ENCODE measurements at places on chromosomes 7 and 10.
A peak's percentile ranks its signal among the peaks of the same experiment; 100 is the strongest.

- no peak for DNase-seq
Measured at GRCh38 chr10:34171957-34172527, 643.1 kb downstream of the PARD3 start.

GRCh38 chr10:110432814-110433565, 64.7 kb upstream of the DUSP5 start:
- DNase-seq = no peak

GRCh38 chr7:128093614-128094570, 62.7 kb upstream of the LRRC4 start:
- no peak for DNase-seq

GRCh38 chr7:118863966-118864365, 639.5 kb downstream of the ANKRD7 start:
- no peak for DNase-seq

GRCh38 chr7:106022193-106022821, 59.2 kb downstream of the CDHR3 start:
- DNase-seq = peak; percentile 95

GRCh38 chr10:97321032-97321803, 2.1 kb downstream of the FRAT1 start:
- DNase-seq = no peak

DNA sequence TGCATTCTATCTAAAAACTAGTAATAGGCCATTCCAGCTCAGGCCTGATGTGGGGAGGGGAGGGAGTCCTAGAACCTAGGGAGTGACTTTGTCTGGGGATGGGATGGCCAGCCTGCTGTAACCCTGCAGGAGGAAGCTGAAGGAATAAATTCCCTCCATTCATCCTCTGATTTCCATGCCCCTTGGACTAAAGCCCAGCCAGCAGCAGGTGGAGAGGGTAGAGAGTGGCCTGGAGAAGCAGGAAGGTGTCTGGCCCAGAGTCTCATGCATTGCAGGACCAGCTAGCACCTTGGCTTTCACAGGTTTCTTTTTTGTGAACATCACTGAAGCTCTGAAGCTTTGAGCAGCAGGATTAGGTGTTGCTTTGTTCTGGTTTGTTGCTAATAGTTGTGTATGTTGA, 32.8 kb upstream of the CDH23 start:
- no peak for DNase-seq

DNA sequence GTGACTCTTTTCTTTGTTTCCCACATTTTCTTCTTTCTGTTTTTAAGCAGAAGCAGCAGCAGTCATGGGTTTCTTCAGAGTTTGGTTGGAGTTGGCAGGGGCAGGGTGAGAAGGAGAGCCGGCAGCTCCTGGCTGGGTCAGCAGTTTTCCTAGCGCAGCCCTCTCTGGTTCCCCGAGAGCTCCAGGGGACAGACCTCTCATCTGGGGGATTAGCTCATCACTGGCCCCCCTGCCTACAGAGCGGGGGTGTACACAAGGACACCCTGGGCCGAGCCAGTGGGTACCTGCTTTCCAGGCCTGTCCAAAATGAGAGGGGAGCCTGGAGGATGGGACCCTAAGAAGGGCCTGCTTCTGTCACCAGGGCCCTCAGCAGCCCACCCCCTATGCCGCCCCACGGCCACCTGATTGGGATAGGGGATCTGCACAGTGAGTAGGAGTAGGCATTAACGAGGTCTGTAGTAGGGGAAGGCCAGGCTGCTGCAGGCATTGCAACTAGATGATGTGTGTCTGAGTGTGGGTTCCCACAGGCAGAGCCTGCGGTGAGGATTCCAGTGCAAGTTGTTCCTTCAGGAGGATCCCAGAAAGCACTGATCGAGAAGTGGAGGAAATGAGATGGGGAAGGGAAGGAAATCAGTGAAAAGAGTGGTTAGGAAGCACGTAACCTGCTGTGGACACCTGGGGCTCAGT, 122.9 kb upstream of the PPIF start:
- DNase-seq = no peak

GRCh38 chr7:150411606-150412005, 32.5 kb downstream of the ZNF775 start:
- DNase-seq = no peak

- no peak for DNase-seq
Measured at GRCh38 chr7:157194948-157195347, 56.2 kb downstream of the UBE3C start.

DNA sequence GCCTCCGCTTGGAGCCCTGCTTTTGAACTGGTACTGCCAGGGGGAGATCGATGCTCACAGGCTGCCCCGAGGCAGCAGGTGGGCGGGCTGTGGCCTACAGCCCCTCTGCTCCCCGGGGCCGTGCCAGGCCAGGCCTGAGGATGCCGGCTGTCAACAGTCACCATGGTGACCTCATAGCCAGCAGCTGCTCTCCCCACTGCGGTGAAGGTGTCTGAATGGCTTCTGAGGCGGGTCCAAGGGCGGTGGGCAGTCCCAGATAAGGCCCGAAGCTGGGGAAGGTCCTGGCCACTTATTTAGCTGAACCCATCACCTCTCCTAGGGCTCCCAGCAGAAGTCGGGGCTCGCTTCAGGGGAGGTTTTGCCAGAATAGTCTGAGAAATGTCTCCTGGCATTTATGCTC, 179.3 kb downstream of the ARHGAP12 start:
- no peak for DNase-seq

- no peak for DNase-seq
Measured at GRCh38 chr10:13019280-13019679, 17.8 kb upstream of the CCDC3 start.

DNA sequence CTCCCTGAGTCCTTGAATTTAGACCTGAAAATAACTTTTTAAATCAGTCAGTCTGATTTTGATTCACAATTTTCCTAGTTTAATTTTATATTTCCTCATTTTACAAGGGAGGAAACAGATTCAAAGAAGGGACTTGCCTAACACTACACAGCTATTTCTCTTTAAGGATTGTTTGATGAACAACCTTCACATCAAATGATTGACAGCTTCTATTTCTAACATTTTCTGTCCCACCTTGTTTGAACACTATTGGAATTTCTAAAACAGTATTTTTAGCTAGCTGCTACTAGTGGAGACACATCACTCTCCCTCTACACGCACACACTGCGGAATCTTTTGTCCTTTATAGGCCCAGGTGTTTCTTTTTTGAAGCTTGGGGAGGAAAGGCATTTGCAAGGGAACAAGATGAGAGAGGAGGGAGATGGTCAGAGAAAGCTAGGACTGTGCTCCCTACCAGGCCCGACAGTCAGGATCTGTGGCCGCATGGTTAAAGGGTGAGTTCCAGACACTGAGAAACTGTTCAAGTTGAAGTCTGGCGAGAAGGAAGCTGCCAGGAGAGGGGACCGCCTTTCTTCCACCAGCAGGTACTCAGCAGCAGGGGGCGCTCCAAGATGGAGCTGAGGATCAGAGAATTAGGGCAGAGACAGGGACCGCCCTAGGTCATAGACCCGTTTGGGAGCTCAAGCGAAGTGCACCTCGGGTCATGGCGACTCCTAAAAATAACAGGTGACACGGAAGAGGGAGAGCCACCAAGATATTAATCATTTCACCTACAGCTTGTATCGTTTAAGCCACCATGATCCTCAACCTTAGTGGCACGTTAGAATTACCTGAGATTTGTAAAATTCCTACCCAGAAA, 49.7 kb downstream of the DNAJC12 start:
- DNase-seq = peak; percentile 23

- DNase-seq = no peak
Measured at GRCh38 chr7:83876593-83876992, 227.7 kb upstream of the SEMA3E start.

GRCh38 chr10:74114041-74114448, 36.6 kb downstream of the AP3M1 start:
- no peak for DNase-seq

DNA sequence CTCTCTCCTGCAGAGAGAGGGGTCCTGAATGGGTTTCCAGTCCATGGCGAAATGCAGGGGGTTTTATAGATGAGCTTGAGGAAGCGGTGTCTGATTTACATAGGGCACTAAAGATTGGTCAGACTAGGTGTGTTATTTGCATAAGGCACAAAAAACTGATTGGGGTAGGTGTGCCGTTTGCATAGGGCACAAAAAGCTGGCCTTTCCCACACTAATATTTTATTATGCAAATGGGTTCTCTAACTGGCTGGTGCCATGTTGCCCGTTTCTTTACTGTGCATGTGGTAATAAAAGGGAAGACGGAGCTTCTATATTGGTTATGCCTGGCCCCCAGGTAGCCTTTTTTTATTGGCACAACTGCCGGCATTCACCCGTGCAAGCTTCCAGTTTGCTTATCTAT, 50.2 kb downstream of the MALRD1 start:
- no peak for DNase-seq

GRCh38 chr10:113961182-113962031, 82.3 kb upstream of the ADRB1 start:
- peak; percentile 96 for DNase-seq

- DNase-seq = no peak
Measured at GRCh38 chr10:93773120-93773519, 15.4 kb downstream of the LGI1 start.

DNA sequence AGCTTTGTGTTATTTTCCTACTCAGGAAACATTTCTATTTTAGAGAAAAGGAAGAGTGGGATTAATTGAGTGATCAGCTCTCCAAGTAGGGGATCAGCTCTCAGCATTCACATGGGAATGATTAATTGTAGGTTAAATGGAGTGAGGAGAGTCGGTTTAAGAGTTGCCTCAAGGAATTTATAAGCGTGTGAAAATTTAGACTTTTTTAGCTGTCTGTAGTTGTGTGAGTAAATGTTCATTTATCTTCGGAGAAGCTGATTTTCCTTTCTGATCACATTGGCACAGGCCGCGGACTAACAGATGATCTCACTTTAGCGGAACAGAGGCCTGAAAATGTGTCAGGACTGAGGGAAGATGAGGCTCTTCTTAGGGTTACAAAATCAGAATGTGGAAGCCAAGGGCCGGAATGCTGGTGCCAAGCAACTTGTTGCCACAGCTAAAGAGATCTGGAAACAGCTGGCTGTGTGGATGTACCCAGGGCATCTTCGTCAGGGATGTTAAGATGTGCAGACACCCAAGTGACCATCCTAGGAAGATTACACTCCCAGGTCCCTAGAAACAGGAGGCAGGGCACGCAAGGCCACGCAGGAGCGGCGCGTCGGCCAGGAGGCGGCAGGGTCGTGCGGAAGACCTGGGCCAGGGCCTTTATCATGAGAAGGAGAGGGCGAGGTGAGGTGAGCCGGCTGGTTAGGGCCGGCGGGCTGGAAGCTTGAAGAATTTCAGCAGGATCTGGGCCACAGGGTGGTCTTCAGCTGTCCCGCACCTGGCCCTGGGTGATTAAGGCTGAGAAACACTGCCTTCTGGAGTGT, 35.1 kb upstream of the TTYH3 start:
- DNase-seq = no peak

DNA sequence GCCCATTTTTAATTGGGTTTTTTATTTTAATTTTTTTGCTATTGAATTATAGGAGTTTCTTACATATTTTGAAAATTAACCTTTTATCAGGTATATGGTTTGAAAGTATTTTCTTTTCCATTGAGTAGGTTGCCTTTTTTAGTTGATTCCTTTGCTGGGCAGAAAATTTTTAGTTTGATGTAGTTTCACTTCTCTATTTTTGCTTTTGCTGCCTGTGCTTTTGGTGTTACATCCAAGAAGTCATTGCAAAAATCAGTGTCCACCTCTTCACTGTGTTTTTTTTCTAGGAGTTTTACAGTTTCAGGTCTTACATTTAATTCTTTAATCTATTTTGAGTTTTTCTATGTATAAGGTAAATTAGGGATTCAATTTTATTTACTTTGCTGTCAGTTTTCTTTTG, 129.8 kb upstream of the FERD3L start:
- no peak for DNase-seq

DNA sequence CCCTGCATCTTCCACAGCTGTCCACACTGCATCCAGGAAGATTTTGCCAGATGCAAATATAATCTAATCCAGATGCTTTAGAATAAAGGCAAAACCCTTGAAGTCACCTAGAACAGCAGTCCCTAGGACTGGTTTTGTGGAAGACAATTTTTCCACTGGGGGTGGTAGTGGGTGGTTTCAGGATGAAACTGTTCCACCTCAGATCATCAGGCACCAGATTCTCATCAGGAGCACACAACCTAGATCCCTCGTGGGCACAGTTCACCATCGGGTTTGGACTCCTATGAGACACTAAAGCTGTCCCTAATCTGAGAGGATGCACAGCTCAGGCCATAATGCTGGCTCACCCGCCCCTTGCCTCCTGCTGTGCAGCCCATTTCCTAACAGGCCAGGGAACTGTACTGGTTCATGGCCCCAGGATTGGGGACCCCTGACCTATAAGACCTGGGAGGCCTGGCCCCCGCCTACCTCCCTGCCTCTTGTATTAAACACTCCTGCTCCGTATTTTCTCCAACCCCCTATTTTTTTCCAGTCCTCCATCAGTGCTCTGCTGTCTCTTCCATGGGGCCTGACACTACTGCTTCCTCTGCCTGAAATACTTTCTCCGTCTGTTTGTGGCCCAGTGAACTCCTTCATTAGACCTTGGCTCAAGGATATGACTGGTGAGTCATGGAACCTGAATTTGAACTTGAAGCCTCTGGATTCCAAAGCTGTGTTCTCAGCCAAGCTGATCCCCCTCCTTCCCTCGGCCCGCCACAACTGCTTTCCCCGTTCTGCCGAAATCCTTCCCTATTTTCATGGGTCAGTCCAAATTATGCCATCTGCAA, 79.9 kb upstream of the RHEB start:
- no peak for DNase-seq

DNA sequence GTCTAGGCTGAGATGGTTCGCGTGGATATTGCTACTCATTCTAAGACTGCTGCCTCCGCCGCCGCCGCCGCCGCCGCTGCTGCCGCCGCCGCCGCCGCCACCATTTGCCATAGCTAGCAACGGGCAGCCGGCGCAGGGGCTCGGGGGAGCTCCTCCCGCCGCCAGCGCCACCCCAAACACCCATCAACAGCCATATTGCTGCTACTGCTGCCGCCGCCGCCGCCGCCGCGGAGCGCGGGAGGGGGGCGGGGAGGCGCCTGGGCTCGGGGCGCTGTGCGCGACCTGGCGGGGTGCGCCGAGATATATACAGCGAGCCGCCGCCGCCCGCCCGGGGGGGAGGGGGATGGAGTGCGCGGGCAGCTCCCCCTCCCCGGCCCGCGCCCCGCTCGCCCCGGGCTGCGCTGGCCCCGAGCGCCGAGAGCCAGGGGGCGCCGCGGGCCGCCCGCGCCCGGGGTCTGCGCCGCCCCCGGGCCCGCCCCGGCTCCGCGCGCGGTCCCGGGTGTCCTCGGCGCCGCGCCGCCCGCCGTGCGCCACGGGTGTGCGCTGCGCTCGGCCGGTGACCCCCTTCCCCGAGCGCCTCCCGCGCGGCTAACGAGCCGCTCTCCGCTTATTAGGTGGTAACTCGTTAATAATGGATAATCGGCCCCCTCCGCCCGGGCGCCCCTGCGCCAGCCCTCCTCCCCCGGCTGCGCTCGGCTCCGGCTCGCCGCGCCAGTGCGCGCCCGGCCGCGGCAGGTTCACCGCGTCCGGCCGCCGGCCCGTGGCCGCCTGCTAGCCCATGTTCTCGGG, at the start of gene KCNMA1:
KCNMA1 (minus strand) TSS at position 277 of the 789 bp plus-strand sequence.
- no peak for DNase-seq

GRCh38 chr10:43879742-43880141, 231.1 kb upstream of the ZNF32 start:
- DNase-seq = no peak

Measured in T-helper 1 cell (primary cell).